ENCODE measurements at places on chromosomes 7 and 10. TPM values are rescaled to one million over a fixed set of nuclear protein-coding genes. Genes with fewer than 3 reads are reported as not detected.

- peaks cover 32% of the 10 kb centered on the region for H3K27me3 ChIP-seq
- peak overlapping the region; percentile 66 for H3K27ac ChIP-seq
These were observed 80.3 kb downstream of the FOXL3 start for GRCh38 chr7:370259-370625.

- H3K4me1 ChIP-seq: peaks cover 17% of the 10 kb centered on the region
- peak overlapping the region; percentile 55 for H3K4me3 ChIP-seq
- DNase-seq: no peak
- no peaks in the 10 kb centered on the region for H3K36me3 ChIP-seq
- H3K27me3 ChIP-seq: peaks cover 30% of the 10 kb centered on the region
These were observed 702 bp downstream of the TMEM130 start for GRCh38 chr7:98869027-98869596.

DNA sequence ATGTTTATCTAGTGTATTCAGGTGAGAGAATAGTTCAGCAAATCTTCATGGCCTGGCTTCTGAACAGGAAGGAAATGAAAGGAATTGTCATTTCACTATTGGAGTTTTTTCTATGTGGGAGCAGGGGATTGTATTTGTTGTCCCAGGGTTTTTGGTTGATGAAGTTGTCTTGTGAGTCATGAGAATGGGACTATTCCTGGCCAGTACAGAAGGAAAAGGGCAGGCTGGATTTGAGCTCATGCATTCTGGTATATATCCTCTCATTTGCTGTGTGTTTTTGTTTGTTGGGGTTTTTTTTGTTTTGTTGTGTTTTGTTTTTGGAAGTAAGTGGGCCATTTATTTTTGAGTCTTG, 101.2 kb upstream of the MKLN1 start:
- no peak overlapping the region for H3K4me3 ChIP-seq
- H3K27me3 ChIP-seq: no peaks in the 10 kb centered on the region
- H3K36me3 ChIP-seq: no peaks in the 10 kb centered on the region

GRCh38 chr10:112335868-112336265, 38.0 kb upstream of the ACSL5 start:
- H3K36me3 ChIP-seq: no peaks in the 10 kb centered on the region
- H3K27me3 ChIP-seq: no peaks in the 10 kb centered on the region
- peak; percentile 76 for DNase-seq
- H3K27ac ChIP-seq: peak overlapping the region; percentile 6
- no peak overlapping the region for H3K4me3 ChIP-seq
- H3K4me1 ChIP-seq: peaks cover 25% of the 10 kb centered on the region

GRCh38 chr7:104604706-104605105, 276.3 kb downstream of the LHFPL3 start:
- H3K4me3 ChIP-seq: no peak overlapping the region
- no peak for DNase-seq
- no peaks in the 10 kb centered on the region for H3K36me3 ChIP-seq
- H3K4me1 ChIP-seq: no peaks in the 10 kb centered on the region
- H3K27ac ChIP-seq: no peak overlapping the region

The SAMD9 gene
- 9.3 TPM for total RNA-seq

DNA sequence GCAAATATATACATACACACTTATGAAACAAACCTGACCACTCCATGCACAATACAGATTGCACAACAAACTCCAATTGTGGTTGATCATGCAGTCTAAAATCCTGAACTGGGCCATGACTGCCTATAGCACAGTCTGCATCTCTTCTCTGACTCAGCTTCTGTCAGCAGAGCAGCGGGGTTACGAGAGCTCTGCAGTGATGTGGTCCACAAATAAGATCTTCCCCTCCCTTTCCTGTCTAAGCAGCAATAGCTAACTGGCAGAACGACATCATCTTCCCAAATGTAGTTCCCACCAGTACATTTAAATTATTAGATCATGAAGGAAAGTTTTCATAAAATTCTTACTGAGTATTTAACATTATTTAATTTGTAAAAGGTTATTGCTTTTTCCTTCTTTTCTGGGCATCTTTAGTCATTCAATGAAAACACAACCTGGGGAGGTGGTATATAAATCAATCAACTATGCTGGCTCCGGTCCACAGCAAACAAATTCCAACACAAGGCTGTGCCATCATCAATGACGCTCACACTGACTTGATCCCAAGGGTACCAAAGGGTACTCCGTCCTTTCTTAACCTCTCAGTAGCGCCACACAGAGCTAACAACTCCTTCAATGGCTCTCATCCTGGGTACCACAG, 17.1 kb downstream of the ARHGAP21 start:
- no peak overlapping the region for H3K4me3 ChIP-seq

GRCh38 chr7:38585572-38586354, 45.4 kb downstream of the AMPH start:
- no peaks in the 10 kb centered on the region for H3K27me3 ChIP-seq
- H3K4me3 ChIP-seq: no peak overlapping the region
- H3K36me3 ChIP-seq: no peaks in the 10 kb centered on the region
- H3K4me1 ChIP-seq: no peaks in the 10 kb centered on the region
- H3K27ac ChIP-seq: no peak overlapping the region

- peaks cover 54% of the 10 kb centered on the region for H3K4me1 ChIP-seq
- H3K36me3 ChIP-seq: peaks cover 4% of the 10 kb centered on the region
- no peak overlapping the region for H3K4me3 ChIP-seq
- peak overlapping the region; percentile 40 for H3K27ac ChIP-seq
- H3K27me3 ChIP-seq: no peaks in the 10 kb centered on the region
These were observed 2.0 kb upstream of the GTPBP4 start for GRCh38 chr10:986137-986825.

The SUN3 gene
- total RNA-seq: not detected

DNA sequence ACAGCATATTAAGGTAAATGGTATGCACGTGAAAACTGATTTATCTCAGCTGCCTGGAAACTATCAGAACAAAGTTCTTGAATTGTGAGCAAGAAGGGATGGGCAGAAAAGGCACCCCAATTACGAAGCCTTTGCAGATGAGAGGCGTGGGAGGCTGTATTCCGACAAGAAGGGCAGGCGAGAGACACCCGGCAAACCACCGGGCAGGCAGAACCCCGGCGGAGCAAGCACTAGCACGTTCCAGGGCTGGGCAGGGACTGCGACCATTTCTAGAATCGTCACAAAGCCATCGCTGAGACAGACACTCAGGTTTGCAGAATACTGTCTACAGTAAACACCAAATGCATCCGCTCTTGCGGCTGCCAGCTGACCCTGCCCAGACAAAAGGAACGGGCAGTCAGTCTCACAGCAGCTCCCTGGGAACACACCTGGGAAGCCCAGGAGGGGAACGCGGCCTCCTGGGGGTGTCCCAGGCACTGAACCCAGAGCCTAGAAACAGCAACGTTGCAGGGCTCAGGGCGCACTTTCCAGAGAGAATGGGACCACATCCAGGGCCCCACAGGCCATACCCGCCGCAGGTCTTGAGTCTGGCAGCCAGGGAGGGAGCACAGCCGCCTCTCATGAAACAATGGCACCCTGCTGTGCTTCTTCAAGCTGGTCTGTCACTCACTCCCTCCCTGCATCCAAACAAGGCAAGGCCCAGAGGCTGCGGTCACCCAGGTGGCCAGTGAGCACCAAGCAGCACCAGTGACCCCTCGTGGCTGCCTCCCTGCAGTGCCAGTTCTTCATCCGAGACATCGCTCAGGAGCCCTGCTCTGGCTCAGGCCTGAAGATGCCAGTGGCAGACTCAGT, 261.9 kb downstream of the PTPRN2 start:
- peak; percentile 79 for DNase-seq
- no peaks in the 10 kb centered on the region for H3K4me1 ChIP-seq
- no peaks in the 10 kb centered on the region for H3K36me3 ChIP-seq

DNA sequence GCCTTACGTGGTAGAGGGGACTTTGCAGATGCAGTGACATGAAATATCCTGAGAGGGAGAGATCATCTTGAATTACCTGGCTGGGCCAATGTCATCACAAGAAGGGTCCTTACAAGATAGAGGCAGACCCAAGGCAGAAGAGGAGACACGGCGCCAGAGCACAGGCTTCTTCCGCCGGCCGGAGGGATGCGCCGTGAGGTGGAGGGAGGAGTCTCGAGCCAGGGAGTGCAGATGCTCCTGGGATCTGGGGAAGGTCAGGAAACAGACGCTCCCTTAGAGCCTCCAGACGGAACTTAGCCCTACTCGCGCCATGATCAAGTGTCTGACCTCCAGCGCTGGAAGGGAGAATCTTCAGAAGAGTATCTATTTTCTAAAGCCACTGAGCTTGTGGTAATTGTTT, 304.8 kb downstream of the GLRX3 start:
- no peak overlapping the region for H3K27ac ChIP-seq
- no peaks in the 10 kb centered on the region for H3K36me3 ChIP-seq
- no peak for DNase-seq
- peaks cover 11% of the 10 kb centered on the region for H3K27me3 ChIP-seq
- H3K4me1 ChIP-seq: no peaks in the 10 kb centered on the region
- no peak overlapping the region for H3K4me3 ChIP-seq

The SFTPA1 gene
- total RNA-seq: 1.2 TPM

The EBF3 gene
- not detected for total RNA-seq

The TMEM176A gene
- total RNA-seq: 42.0 TPM

The CALCR gene
- not detected for total RNA-seq

Measured in stomach (tissue), 19 donors.